ENCODE measurements at places on chromosomes 2 and 18. TPM values are rescaled to one million over a fixed set of nuclear protein-coding genes. Genes with fewer than 3 reads are reported as not detected.

LIMS4 gene
- 15.9 TPM for total RNA-seq

BAZ2B gene
- 59.4 TPM for total RNA-seq

LRRC30 gene
- total RNA-seq, result not detected

PRSS56 gene
- total RNA-seq, result not detected

EPAS1 gene
- total RNA-seq, result 260 TPM

DNA sequence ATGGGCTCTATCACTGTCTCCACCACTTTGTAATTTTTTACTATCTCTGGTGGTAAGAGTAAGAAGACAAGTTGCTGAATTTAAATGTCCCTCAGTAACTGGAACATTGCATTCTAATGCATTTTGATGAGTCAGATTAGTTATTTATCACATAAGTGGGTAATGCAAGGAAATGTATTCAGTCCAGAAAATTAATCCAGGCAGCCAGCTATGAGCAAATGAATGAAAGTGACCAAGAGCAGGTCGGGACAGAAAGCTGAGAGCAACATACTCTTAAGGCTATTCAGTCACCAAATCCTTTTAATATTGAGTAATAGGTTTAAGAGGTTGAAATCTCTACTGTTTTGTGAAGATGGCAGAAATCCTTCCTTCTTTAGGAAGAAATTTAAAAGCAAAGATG is 265.5 kb upstream of the PARD3B start:
- DNase-seq, result no peak

DNA sequence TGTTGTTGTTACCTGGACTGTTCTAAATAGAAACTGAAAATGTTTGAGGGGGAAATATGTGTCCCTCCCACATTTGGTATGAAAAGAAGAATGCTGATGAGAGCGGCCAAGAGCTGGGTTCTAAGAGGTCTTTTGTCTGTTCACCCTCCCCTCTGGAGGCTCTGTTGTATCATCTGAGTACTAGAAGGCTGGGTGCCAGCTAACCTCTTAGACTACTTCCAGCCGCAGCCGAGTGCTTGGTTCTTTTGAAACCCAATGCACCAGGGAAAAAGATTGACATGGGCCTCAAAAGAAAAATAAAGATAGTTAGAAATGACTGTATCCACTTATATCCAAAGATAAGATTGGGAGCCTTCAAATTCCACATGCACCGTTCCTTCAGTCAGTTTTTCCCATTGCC is 255.9 kb downstream of the TXNL1 start:
- no peak for DNase-seq

GRCh38 chr2:61151436-61151835 is 10.6 kb upstream of the C2orf74 start:
- peak; percentile 49 for DNase-seq

DNA sequence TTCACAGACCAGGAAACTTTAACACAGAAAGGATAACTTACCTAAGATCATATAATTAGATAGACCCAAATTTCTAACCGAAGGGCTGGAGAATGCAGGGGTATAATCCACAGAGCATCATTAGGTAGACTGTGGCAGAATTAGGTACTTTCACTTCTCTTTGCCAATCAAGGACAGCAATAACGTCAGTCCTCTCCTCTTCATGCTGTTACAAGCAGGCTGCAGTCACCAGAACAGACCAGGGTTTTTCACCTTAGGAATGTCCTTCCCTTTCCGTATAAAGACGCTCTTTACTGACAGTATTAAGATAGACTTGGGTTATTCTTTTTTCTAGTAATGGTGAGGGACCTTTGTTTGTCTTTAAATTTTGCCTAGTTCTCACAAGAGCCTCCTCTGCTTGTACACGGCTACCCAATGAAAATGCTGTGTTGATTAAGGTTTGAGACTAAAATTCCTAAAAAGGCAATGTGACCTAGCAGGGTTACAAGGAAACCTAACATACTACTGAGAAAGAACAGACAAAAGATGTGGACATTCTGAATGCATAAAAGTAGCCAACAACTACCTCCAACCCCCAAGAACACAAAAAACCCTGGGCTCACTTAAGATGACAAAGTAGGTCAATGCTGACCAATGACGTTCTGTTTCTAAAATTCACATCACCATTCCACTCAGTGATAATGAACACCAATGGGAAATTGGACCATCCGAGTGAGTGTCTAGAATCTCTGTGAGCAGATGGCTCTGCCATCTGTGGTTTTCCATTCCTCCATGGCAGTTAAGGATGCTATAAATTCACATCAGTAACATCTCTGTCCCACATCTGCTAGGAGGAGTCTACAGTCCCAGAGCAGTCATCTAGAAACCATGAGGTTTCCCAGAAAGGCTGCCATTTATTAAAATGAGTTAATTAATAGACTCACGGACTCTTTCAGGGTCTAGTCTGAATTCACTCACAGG is 2.1 kb downstream of the PDIA6 start:
- peak; percentile 78 for DNase-seq

- DNase-seq, result peak; percentile 72
Observed at GRCh38 chr2:241799522-241800197, 9.3 kb upstream of the NEU4 start.

- peak; percentile 44 for DNase-seq
Observed at GRCh38 chr2:18820966-18821365, 231.6 kb upstream of the NT5C1B start.

DNA sequence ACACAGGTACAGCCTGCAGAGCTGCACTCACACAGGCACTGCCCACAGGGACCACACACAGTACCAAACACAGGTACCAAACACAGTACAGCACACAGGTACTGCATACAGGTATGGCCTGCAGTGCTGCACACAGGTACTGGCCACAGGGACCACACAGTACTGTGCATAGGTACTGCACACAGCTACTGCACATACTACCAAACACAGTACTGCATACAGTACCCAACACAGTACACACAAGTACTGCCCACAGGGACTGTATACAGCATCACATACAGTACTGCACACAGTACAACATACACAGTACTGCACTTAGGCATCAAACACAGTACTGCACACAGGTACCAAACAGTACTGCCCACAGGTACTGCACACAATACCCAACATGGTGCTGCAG is 74.3 kb downstream of the ZNF236 start:
- DNase-seq, result no peak

DNA sequence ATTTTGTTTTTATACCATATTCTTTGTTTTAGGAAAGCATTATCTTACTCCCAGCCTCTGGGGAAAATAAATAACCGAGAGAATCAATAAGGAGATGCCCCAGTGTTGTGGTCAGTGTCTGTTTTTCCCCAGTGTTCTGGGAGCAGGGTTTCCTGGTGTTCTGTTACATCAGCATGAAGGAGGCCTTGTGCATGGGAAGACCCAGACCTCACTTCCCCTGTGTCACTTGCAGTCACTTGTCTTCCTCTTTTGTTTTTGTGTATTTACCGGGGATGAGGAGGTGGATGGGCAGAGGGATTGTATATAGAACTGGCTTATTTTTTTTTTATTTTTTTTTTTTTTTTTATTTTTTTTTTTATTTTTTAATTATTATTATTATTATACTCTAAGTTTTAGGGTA is 45.0 kb upstream of the MGAT5 start:
- DNase-seq, result no peak

DNA sequence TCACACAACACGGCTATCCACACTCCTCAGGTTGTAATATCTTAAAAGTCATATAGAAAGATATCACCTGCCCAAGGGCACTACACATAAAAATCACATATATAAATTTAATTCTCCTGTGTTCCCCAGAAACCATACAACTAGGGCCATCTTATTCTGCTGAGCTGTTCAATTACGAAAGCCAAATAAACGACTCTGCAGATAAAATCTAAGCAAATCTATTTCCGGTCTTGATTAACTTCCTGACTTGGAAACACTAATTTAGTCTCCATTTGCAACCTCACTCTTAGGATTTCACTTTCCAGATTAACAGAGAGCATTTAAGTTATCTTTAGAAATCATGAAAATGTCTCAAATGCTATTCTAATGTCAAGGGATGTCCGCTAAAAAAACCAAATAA is 23.9 kb upstream of the STK17B start:
- no peak for DNase-seq

GRCh38 chr2:221444106-221444505 is 128.0 kb downstream of the EPHA4 start:
- no peak for DNase-seq

DNA sequence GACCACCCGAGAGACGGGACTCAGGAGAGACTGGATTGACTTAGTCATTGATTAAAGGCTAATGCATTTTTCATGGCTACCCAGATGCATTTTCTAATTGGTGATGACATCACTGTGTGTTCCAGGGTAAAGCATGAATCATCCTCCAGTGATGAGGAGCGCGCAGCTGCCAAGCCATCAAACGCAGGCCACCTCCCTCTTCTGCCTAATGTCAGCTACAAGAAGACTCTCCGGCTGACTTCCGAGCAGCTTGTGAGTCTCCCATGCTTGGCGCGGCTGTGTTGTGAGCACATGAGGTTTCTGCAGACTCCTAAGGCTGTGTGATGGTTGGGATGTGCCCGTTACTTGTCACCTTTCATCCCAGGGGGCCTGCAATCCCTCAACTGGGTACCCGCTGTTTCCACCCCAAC is 56.4 kb downstream of the LPIN1 start:
- peak; percentile 88 for DNase-seq

DNA sequence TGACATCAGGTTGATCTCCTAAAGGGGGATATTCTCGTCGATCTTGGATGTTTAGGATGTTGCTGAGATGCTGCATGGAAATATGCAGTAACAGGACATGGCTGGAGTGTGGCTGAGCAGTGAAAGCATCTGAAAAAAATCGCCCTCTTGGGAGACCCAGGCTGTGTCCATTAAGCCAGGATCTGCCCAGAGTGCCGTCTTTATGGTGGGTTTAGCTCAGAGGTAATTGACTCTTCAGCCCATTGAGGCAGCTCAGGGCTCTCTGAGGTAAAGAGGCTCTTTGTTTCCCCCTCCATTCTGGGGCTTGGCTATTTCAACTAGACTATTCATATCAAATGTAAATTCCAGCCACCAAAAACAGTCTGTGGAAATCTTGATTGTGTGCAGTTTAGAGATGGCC is 26.5 kb downstream of the OSBPL6 start:
- no peak for DNase-seq

GRCh38 chr18:64850791-64851190 is 701.9 kb upstream of the LINC00305 start:
- DNase-seq, result no peak

Data from osteoblast (primary cell).